ENCODE measurements at places on chromosomes 3 and 15.

GRCh38 chr15:73683777-73684580, at the start of gene CD276:
TSS of gene CD276 (plus strand) at chr15:73684383. CDS start at chr15:73699640, 15,257 bp downstream.
- DNase-seq: peak; percentile 10

GRCh38 chr3:9422712-9423424, 25.5 kb downstream of the SETD5 start:
- DNase-seq: no peak

GRCh38 chr3:151133917-151134450, 48.5 kb downstream of the MED12L start:
- DNase-seq: no peak

- DNase-seq: no peak
Observed at GRCh38 chr3:190564175-190564574, 50.3 kb downstream of the IL1RAP start.

DNA sequence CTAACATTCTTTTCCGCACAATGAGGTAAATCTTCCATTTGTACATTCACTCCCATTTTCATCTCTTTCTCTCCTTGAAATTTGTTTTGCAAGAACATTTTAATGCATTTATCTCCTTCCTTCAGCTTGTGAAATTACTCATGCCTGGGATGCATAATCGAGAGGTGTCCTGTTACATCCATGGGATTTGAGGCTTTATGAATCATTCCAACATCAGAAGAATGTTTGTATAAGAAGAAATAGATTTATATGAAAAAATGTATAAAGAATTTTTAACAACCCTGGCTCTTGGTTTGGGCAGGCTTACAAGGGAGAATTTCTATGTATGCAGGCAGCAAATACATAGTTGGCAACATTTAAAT, 93.2 kb upstream of the MBNL1 start:
- no peak for DNase-seq

DNA sequence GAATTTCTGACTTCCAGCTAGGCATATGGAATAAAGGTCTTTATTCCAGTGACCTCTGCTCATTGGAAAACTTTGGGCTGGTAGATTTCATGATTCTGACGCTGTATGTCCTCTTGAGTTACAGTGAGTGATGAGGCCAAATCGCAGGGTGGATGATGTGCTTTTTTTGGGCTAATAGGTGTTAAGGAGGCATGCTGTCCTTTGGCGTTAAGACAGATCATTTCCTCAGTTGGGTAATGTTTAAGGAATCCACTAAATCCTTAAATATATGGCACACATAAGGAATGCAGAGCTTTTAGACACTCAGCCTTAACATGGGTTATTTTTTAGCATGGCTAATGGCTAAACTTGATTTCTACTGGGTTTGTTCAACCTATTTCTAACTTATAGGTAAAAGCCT, 87.9 kb downstream of the LPP start:
- no peak for DNase-seq

DNA sequence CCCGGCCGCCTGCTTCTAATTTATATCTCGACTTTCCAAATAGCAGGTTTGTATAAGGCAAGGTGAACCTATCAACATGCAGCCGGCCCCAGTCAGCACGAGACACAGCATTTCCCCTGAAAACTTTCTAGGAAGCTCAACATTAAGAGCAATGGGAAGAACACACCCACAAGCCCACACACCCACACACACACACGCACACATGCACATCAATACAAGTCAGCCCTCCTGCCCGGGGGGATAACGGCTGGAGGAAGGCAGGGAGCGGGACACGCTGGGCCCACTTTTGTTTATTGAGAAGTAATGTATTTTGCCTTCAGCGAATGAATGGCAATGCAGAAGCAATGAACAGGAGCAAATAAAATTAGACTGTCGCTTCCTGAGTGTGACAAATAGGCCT, 83.5 kb downstream of the PCSK6 start:
- DNase-seq: no peak

DNA sequence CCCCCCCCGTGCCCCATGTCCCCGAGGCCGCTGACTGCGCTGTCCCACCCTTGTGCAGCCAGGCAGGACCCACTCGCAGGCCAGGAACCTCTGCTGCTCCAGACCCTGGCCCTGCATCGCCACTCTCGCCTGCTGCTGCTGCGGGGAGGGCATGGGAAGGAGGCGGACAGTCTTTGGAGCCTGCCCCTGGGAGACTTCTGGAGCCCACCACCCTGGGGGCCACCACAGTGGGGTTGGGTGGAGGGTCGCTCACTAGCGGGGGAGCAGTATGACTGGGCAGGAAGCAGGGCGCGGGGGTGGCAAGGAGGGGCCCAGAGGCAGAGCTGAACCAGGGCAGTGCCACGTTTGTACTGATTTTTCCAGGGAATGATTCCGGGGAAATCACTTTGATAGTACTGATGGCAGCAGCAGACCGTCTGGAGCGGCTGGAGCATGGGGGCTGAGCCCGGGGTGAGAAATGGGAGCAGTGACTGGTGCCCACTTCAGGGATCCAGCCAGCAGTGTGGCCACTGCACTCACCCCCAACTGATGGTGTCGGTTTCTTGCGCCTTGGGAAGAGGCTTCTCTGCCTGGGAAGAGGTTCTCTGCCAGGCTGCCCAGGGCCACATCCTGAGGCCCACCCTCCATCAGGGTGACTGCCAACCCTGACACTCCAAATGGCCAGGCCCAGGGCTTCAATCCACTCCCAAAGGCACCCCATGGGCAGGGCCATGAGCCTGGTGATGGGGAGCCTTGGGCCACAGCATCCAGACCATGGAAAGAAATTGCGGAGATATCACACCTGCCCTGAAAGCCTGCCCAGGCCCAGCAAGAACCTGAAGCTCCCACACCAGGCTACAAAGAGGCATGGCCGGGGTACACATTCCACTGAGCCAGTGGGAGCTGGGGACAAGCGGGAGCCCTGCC, 53.7 kb downstream of the LSAMP start:
- no peak for DNase-seq

DNA sequence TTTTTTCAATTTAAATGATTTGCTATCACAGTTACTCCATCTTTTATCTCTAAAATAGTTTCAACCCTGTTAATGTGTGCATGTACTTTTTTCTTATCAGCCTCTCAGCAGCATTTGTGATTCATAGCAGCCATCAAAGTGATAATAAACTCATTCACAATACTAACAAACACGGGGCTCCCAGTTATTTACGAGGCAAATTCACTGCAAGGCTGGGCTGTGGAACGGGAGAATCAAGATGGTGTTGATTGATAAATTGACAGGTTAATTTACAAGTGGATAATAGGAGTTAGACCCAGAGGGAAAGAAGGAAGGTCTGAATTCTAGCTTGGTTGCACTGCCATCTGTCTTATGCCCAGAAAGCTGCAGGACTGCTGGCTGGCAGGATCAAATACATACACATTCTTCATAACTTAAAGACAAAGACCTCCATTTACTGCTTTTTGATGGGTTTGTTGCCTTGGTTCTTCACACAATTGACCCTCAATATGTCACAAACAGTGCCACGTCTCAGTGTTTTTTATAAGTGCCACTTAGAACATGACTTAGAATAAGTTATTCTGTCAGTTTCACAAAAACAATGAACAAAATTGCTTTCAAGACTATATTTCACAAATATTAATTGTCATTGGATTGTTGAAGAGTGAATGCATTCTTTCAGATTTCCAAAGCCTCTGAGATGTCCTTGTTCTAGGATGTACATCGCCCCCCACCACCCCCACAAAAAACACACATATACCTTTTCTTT, 562.8 kb downstream of the NR2F2 start:
- DNase-seq: no peak

GRCh38 chr3:81864272-81864671, 102.8 kb upstream of the GBE1 start:
- no peak for DNase-seq

- no peak for DNase-seq
Observed at GRCh38 chr15:57048930-57049549, 130.6 kb downstream of the TCF12 start.

GRCh38 chr3:104032283-104032682, 1334.4 kb upstream of the ALCAM start:
- no peak for DNase-seq

- peak; percentile 49 for DNase-seq
Observed at GRCh38 chr3:130894130-130894985, 474 bp downstream of the ATP2C1 start.

DNA sequence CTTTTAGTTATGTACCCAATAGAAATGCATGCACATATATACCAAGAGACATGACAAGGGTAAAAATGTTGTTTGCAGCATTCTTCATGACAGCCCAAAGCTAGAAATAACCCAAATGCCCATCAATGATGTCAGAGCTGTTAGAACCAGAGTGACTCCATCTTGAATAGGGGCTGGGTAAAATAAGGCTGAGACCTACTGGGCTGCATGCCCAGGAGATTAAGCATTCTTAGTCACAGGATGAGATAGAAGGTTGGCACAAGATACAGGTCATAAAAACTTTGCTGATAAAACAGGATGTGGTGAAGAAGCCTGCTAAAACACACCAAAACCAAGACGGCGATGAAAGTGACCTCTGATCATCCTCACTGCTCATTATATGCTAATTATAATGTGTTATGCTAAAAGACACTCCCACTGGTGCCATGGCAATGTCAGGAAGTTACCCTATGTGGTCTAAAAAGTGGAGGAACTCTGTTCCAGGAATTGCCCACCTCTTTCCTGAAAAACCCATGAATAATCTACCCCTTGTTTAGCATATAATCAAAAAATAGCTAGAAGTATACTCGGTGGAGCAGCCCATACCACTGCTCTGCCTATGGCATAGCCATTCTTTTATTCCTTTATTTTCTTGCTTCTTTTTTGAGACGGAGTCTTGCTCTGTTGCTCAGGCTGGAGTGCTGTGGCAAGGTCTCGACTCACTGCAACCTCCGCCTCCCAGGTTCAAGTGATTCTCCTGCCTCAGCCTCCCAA, 32.9 kb downstream of the ZBTB11 start:
- DNase-seq: peak; percentile 31

DNA sequence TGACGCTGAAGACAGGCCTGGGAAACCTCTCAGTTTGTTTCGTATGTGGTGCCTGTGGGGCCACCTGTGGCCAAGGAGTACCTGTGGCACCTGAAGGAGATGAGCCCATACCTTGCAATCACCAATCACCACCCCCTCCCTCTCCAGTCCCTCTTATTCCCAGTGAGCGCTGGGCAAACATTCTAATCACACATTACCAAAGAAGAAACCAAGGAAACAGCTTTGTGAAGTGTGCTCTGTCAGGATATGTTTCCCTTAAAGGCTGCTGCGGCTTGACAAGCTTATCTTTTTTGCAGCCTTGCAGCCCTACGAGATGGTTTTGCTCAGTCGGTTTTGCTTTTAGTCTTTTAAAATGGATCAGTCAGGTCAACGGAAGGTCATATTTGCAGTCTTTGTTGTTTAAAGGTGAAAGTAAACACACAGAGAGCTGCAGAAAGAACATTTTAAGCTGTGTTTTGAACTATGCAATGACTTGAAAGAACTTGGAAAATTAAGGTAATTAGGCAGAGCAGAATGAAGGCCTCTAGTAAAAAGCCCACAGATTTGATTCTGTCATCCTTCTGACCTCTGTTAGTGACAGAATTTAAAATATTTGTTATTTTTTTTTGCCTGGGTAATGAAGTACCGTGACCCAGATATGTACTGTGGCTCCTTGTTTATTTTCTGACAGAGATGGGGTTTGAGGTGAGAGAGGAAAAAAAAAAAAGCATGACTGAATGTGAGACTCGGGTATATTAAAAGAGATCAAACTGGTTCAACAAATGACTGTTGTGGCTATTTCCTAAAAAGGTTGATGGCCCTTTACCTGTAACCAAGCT, 461.4 kb downstream of the NSUN3 start:
- no peak for DNase-seq

- DNase-seq: no peak
Observed at GRCh38 chr3:184751204-184752040, 39.6 kb upstream of the MAGEF1 start.

Measured in activated naive CD4-positive, alpha-beta T cell treated with Interleukin-2 at 50 U/mL for 16 hours (primary cell).